Anterior cingulate cortex (tissue), 58 donors: ENCODE measurements at places on chromosomes 5 and 9.
A peak's percentile ranks its signal among the peaks of the same experiment; 100 is the strongest.

- no peak for DNase-seq
These were observed 34.7 kb downstream of the ADAM19 start for GRCh38 chr5:157540707-157541446.

GRCh38 chr9:14418941-14419937 lies 105.3 kb upstream of the NFIB start:
- peak; percentile 62 for DNase-seq

DNA sequence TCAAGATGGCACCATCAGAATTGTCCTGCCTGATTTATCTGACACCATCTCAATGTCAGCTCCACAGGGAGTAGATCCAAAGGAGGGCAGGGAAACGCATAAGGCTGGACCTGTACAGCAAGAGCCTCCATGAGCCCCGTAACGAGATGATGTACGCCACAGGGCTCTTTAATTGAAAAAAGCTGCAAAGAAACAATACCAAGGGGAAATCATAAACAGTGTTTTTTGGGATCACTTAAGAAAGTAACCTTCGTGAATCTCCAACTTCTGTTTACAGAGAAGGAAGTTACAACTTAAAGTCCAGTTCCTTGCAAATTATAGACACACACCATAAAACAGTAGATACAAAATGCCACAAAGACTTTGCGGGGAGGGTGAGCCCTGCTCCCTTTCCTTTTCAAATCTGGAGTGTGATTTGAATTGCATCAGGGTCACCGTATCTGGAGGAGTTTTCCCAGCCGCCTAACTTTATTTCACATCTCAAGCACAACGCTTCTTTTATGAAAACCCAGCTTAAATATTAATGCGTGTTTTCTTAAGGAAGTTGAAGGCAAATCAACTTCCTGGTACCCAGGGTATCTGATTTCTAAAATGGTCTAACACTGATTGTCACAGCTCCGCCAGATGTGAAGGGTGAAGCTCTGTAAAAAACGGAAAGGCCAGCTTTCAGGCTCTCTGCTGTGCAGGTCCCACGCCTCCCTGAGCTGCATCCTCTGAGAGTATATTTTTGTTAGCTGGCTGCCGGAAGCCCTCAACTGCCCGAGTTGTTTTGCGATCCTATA lies 88.9 kb downstream of the EBF1 start:
- no peak for DNase-seq

GRCh38 chr5:178564397-178564796 lies 25.8 kb downstream of the COL23A1 start:
- DNase-seq: no peak

DNA sequence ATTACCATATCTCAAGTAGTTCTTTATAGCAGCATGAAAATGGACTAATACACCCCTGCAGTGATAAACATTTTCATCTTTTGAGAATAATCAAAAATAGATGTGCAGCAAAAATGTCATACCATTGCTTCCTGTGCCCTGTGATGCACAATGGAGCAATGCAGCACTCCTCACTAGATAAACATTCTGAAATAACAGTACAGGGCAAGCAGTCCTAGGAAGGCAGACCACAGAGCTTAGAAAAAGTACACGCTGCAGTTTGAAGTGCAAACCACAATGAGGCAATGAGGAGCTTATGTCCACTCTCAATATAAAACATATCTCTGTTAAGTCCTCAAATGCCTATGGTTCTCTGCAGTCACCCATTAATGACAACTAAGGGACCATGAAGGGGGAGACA lies 367.6 kb downstream of the PDE4D start:
- DNase-seq: no peak
